ENCODE measurements at places on chromosomes 2 and 18.

GRCh38 chr2:80748592-80748991 lies 444.0 kb upstream of the LRRTM1 start:
- DNase-seq: no peak

DNA sequence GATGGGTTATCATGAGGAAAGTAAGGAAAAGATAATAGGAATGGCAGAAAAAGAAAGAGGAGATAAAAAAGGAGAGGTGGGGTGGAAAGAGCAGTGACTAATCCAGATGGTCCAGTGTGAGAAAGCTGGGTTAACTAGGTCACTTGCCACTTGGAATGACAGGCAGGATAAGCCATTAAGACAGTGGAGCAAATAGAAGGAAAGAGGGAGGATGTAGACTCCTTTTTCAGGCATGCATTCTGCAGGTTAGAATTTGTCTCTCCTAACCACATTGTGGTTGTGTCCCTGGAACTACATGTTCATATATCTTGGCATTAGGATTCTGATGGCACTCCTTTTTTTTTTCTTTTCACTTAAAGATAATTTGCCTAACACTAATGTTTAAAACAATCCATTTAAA lies 13.4 kb upstream of the NEMP2 start:
- no peak for DNase-seq

DNA sequence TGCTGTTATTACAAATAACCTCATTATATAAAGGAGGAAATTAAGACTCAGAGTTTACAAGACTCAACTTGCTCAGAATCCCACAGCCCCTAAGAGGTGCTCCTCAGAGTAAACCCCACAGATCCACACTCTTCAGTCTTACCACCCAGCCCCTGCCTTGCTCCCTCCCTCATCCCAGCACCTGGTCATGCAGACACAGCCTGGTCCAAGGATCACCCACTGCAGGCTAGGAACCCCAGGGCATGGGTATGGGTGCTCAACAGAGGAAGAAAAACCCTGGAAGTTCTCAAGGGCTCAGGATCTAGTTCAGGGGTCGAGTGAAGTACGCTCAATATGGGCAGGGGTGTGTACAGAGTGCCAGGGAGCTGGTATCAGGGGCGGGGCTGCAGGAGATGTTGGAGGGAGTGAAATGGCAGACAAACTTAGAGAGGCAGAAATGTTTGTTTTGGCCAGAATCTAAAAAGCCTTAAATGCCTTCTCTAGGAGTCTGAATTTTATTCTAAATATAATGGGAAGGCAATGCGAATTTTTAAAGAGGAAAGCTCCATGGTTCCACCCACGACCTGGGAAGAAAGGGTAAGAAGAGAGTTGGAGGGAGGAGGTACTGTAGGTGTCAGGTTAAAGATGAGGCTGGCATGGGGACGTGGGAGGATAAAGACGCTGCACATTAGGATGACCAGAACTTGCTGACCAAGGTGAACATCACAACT lies 79.1 kb upstream of the MGAT4A start:
- DNase-seq: no peak

DNA sequence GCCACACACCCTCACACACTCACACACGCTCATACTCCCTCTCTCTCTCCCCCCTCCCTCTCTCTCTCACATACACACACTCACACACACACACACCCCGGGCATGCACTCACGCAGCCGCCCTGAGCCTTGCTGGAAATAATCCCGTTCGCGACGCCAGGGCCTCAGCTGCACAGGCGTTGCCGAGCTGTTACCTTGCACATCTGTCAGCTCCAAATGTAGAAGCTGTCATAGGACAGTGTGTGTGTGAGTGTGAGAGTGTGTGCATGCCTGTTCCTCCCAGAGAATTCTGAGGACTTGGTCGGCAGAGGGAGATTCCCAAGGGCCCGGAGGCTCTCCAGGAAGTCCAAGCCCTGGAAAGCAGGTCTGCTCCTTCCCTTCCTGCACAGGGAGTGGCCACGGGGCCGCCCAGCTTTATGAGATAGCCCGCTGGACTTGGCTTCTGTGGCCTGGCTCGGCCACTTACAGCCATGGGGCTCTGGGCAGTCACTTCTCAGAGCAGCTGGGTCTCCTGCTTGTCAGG lies 8.6 kb downstream of the SPR start:
- no peak for DNase-seq

DNA sequence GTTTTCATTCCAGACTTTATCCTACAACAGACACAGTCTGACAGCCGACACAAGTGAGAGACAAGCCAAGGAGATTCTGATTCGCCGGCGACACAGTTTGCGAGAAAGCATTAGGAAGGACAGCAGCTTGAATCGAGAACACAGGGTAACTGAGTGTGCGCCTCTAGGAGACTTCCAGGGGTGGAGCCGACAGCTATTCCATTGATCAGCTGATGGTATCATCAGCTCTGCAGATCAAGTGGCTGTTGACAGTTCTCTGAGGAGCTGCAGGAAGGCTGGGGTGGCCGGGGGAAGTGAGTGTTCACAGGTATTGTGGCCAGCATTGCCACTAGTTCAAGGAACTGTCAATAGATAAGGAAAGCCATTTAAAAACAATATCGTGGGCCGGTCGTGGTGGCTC lies 57.3 kb upstream of the TMEM182 start:
- no peak for DNase-seq
